ENCODE measurements at places on chromosomes 12 and 14.

DNA sequence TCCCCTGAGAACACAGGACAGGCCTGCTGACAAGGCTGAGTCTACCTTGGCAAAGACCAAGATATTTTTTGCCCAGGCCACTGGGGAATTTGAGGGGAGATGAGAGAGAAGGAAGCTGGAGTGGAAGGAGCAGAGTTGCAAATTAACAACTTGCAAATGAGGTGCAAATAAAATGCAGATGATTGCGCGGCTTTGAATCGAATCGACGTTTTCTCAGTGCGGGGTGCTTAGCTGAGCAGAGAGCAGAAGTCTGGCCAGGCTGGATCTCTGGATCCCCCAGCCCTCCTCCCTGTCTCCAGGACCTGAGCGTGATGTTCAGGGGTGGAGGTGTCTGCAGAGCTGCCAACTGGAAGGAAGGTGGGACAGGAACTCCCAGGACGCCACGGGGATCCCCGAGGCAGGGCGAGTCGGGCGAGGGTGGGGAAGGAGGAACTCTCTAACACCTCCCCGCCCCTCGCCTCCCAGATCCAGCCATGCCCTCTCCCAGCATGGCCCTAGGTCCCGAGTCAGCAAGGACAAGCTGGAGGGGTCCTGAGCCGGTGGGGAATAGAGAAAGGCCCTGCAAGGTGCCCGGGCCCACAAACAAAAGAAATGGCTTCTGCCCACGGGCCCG is 527 bp upstream of the CARMIL3 start:
- DNase-seq, result no peak

DNA sequence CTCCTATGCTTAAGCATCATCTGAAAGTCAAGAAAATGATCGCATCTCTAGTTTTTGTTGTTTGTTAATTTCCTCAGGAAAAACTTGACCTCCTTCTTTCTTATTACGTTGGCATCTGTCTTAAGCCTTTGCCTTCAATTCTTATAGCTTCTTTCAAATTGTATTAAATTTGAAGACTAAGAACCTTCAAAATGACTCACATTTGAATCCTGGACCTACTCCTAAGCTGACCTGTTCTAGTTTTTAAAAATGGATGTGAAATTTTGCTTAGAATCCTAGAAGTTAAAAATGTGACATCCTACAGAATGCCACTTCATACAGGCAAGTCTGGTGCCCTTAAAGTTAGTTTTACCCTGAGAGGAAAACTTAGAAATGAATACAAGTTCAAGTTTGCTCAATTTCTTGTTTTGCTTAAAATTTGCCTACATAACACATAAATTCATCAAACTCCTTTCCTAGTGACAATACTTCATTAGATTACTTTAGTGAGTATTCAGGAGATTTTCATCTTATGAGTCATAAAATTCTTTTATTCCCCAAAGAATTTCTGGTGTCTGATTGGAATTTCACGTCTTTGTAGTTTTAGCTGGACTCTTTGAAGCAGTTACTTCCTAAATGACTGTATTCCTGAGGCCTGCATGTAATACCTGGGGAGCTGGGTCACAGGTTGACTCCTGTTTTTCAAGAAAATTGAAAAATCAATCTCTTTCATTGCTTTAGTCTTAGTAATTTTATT is 152.3 kb downstream of the MSRB3 start:
- DNase-seq, result no peak

DNA sequence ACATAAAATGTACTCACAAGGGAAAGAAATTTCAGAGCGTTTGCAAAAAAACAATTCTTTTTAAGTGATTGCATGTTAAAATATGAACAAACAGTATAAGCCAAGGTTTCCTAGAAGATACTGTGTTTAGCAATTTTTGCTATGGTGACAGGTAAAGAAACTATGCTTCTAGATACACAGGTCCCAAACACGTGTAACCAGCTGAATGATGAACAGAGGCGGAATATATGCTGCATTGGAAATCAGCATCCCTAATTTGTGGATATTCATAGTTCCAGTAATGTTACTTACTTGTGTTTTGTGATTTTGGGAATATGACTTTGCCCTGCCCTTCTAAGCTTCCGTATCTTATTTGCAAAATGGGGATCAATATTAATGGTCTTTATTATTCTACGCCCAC is 326.3 kb upstream of the DIO2 start:
- no peak for DNase-seq

DNA sequence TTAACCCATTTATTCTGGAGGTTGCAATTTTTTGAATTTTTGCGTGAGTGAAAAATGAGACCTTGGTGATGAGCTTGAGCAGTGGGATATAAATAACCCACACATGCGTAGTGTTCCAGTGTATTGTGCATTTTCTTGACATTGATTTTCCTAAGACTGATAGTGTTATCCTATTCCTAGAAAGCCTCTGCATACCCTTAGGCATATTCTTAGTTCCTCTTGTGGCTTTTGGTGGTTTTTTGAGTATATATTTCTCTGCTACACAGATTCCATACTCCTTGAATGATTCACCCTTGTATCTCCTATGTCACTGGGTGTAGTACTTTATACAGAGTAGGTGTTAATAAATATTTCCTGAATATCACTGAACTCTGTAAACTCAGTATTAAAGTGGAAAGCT is 363.4 kb upstream of the PDE3A start:
- no peak for DNase-seq

DNA sequence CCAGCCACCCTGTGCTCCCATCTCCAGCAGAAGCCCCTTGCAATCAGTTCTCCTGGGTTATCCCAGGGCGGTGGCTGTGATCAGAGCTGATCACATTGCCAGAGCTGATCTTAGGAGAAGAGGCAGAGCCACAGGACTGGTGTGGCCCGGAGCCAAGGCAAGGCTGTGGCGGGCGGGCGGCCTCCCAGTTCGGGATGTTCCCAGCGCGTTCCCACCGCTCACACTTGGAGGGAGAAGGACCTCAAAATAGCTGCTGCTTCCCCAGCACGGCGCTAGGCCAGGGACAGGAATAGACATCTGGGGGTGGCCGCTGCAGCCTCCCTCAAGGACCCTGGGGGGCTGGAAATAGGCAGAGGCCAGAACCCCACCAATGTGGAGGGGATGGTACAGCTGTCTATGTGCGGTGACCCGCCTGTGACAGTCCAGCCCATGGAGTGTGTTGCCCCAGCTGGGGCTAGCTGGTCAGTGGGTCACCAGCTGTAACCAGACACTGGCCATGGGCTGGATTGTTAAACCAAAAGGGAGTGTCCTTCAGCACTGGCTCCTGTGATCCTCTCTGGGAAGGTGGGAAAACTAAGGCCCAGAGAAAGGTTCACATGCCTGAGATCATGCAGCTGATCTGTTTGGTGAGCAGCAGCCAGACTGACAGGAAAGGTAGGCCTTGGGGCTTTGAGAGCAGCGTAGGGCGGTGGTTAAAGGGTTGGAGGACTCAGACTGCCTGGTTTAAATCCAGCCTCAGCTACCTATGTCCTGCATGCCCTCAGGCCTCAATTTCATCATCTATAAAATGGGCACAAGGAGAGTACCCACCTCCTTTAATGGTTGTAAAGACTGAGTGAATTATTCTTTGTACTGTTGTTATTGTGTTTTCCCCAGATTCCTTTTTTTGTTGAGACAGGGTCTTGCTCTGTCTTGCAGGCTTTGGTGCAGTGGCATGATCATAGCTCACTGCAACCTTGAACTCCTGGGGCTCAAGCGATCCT is 8.0 kb upstream of the POP5 start:
- no peak for DNase-seq

Data from stimulated activated CD4-positive, alpha-beta T cell treated with anti-CD3 and anti-CD28 coated beads, TNF-alpha, amount 100 ng/mL, for 1 hour (primary cell).